ENCODE measurements at places on chromosomes 6 and 20.
A peak's percentile ranks its signal among the peaks of the same experiment; 100 is the strongest.

GRCh38 chr20:6588296-6588695 is 179.2 kb upstream of the BMP2 start:
- DNase-seq, result no peak

- DNase-seq, result no peak
Measured at GRCh38 chr6:152598421-152598820, 38.7 kb downstream of the SYNE1 start.

- no peak for DNase-seq
Measured at GRCh38 chr20:18154342-18154741, 16.7 kb downstream of the KAT14 start.

DNA sequence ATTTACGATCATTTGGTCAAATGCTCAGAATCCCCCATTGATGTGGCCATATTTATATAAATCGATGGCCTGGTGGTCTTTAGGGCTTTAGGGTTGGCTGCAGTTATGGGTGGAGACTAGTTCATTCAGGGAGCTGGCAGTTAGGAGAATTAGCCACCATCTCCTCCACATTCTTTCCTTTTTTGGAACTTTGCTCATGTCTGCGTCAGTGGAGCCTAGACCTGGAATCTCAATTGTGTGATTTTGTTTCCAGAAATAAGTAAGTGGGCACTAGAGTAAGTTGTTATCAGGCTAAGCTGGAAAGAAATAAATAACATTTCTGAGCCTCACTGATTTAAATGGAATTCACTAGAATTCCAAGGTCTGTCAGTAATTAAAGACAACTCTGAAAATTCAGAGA is 29.0 kb upstream of the ELOVL5 start:
- DNase-seq, result no peak

GRCh38 chr6:134347885-134348805 is 30.2 kb upstream of the SGK1 start:
- no peak for DNase-seq

DNA sequence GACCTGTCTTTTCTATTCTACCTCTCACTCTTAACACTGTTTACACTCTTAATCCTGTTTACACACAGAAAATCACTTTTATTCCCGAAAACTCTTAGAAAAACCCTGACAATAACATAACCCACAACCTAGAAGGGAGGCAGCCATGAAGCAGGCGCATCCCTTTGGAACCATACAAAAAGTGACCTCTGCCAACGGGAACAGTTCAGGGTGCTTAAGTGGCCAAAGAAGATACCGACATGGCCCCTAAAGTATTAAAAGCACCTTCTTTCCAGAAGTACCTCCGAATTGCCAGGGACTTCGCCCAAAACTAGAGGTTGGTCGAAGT is 490 bp downstream of the MMUT start:
- no peak for DNase-seq

- DNase-seq, result peak; percentile 2
Measured at GRCh38 chr20:36745234-36745926, 510 bp downstream of the NDRG3 start.

DNA sequence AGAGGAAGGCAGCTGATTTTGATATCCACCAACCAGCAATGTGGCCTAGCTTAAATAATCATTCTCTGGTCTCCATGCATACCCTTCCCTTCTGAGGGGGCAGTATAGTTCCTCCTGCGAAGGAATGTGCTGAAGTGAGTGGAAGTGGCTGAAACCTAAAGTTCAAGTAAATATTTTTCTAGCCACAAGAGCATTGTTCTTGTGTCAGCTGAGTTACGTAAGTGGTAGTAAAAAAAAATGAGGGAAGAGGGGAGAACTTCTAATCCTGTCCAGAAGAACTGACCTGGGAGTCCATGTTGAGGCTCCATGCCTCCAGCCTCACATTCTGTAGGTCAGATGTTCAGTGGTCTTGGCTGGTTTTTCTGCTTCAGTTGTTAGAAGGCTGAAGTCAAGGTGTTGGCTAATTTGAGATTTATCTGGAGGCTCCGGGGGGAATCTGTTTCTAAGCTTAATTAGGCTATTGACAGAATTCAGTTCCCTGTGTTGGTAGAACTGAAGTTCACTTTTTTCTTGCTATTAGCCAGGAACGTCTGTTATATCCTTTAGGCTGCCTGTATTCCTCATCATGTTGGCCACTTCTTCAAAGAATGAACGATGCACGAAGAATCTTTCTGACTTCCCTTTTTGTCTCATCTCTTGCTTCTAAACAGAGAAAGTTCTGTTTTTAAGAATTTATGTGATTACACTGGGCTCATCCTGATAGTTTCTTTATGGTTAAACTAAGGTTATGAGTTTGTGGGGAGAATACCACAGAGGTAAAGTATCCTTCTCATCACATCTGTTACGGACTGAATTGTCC is 207.1 kb upstream of the PRSS16 start:
- DNase-seq, result no peak

DNA sequence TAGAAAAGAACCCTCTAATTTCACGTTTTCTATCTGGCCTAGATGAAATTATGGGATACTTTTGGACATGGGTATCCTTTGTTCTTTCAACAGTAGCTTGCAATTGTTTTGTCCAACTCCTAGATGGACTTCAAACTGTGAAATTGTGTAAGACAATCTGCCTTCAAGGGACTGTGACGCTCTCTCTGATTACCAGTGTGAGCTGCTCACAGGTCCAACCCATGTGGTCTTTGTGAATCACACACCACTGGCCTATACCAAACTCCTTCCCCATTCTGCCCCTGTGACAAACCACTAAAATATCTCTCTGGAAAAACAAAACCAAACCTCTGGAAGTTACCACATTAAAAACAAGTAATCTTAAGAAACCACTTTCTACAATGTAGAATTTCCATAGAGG is 59.5 kb downstream of the NINL start:
- no peak for DNase-seq

GRCh38 chr6:111121789-111122350 is 34.6 kb downstream of the SLC16A10 start:
- no peak for DNase-seq

DNA sequence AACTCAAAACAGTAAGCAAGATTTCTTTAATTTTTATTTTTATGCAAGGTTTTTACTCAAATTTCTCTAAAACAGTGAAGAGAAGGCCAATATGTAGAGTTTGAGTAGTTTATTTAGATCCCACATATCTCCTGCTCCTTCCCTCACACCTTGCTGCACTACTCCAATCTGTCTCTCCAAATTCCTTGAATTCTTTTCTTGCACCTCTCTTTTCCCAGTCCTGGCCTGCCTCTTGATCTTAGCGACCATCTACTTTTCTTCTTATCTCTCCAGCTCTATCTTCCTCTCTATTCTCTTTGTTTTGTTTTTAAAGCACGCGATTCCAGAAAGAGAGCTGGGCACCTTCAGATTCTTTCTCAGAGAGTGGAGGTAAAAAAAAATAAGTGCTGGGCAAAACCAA is 86.7 kb upstream of the KCNQ5 start:
- no peak for DNase-seq

- DNase-seq, result peak; percentile 98
Measured at GRCh38 chr20:35238170-35238569, 11.7 kb downstream of the MMP24 start.

- DNase-seq, result peak; percentile 28
Measured at GRCh38 chr20:9616833-9617461, 102.6 kb downstream of the LAMP5 start.

- no peak for DNase-seq
Measured at GRCh38 chr6:13413900-13414555, 73.4 kb downstream of the GFOD1 start.

DNA sequence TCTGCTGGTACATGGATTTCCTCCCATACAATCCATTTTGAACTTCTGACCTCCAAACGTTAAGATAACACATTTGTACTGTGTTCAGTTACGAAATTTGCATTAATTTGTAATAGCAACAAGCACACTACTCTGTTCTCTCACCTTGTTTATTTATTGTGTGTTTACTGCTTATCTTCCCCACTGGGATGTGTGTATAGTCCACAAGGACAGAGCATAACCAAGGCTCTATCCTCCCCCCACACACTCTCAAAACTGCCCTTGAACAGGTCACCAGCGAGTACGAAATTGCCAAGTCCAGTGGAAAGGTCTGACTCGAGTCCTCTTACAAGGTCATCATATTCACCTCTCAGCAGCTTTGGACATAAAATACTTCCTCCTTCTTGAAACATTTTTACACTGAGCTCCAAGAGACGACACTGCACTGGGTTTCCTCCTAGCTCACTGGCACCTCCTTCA is 18.6 kb downstream of the ADTRP start:
- no peak for DNase-seq

GRCh38 chr6:104575536-104575935 is 284.2 kb downstream of the HACE1 start:
- DNase-seq, result no peak

DNA sequence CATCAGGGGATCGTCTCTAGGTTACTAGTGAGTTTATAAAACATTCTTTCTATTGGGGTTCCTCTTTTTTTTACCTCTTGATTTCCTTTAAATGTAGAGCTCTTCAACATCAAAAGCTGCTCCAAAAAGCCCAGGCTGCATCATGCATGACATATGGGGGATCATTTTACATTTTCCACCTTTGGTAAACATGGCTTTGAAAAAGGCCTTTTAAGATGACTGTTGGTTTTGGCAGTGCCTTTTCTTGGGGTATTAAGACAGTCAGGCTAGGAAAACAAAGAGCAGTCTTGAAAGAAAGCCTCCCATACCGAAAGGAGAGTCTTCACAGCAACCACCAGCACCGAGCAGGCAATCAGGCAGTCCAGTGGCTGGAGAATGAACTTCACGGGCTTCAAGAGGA is 73.2 kb downstream of the NPEPL1 start:
- DNase-seq, result no peak

DNA sequence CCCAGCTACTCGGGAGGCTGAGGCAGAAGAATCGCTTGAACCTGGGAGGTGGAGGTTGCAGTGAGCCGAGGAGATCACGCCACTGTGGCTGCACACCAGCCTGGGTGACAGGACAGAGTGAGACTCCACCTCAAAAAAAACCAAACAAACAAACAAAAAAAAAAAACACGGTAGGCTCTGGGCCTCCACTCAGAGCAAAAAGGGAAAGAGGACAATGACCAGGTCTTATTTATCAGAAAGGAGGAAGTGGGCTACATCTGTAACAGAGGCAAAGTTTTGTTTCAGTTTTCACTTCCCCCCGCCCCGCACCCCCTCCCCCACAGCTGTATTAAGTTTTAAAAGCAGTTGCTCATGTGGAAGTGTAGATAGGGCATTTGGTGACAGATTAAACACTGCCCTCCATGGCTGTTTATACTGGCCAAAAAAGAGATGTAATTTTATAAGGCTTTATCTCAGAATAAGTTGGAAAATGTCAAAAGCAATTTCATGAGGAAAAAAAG is 114.6 kb downstream of the RCAN2 start:
- no peak for DNase-seq

DNA sequence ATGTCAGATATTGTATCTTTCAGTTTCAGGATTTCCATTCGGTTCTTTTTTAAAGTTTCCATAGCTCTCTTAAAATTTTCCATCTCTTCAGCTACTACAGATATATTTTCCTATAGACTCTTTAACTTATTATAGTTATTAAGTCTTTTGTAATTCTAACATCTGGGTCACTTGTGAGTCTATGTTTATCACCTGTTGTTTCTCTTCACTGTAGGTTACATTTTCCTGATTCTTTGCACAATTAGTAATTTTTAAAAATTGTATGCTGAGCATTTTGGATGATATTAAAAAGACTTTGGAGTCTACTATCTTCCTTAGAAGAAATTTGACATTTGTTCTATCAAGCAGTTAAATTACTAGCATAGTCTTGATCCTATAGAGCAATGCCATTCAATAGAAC is 140.7 kb downstream of the QRSL1 start:
- DNase-seq, result no peak

DNA sequence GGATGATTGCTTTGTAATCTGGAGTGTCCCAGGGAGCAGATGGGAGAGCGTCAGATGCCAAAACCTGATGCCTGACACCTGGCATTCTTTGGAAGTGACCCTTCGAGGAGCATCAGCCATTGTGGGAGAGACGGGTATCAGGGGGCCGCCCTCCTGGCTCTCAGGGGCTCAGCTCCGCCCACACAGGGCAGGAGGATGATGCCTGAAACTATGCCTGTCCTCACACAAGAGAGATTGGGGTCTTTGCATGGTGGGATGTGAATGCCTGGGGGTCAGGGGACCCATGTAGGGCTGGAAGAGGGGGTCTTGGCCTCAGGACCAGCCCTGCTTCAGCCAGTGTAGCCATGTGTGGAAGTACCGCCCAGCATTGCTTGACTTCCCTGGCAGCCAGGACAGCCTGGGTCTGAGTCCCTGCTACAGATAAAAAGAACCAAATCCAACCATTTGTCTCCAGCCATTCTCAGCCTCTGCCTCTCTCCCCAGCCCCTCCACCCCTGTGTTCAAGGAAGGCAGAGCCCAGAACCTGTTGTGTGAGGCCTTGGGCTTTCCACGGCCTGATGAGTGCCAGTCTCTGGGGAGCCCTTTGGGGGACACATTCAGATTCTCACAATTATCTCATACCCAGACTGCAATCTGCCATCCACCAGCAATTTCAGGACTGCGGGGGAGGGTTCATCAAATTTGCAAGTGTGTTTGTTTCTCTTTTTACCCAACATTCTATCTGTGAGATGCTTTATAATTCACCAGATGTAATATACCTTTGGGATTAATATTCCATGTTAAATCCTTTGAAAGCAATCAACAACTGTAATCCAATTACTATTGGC is 371.2 kb downstream of the PREX1 start:
- no peak for DNase-seq

GRCh38 chr6:106064142-106064541 is 22.0 kb upstream of the PRDM1 start:
- no peak for DNase-seq

DNA sequence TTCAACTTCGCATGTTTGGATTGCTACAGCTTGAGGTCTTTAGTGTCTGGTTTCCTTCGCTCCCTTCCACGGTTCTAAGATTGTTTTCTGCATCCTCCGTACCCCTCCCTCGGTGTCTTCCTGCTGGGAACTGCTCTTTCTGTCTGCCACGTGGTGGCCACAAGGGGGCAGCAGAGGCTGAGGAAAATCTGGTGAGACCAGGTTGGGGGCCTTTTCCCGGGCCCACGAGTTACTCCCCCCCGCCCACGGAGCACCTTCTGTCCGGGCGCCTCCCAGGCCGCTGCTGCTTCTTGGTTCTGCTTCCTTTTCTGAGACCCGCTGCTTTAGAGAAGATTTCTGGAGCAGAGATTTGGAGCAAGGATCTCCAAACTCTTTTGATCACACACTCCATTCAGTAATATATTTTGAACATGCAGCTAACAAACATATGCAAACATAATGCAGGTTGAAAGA is 21.1 kb upstream of the NOTCH4 start:
- DNase-seq, result peak; percentile 61

DNA sequence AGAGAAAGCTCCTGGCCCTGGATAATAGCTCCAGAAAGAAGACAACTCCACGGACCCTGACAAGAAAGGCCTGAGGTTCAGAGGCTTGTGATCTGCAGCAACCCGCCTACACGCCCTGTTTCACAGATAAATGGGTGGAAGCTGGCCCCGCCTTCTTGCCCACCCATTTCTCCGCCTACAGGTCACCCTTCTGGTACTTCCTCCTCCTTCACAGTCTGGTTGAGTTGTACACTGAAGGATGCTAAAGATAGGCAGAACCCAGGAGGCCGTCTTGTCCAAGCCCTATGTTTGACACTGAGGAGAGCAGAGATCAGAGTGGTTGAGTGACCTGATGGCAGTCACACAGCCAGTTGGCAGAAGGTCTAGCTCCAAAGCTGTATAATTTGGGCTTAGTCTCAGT is 34.2 kb upstream of the MDGA1 start:
- DNase-seq, result peak; percentile 37

Data from HL-60 (cell line).